Right atrium auricular region (tissue), 2 donors: ENCODE measurements at places on chromosomes 2 and 18.

- peaks cover 21% of the 10 kb centered on the region for H3K4me1 ChIP-seq
- peak overlapping the region; percentile 87 for H3K27ac ChIP-seq
- H3K36me3 ChIP-seq: no peaks in the 10 kb centered on the region
- H3K4me3 ChIP-seq: peak overlapping the region; percentile 66
- peak; percentile 77 for DNase-seq
These were observed 187.4 kb downstream of the ZEB2 start for GRCh38 chr2:144332356-144333142.

DNA sequence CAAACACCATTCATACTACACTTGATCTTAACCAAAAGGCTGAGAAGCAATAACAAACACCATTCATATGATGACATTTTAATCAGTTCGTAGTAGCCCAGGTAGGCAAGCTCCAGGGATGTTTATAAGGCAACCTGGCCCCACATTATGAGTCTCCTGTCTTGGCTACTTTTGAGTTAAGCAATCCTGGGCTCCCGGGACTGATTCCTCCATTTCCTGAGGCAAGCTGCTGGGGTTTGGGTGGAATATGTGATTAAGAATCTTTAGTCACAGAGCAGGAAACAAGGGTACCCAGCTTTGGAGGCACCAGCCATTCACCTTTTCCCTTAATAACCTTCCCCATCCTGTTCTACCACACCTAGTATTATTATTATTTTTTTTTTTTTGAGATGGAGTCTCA lies 24.5 kb upstream of the SPRED2 start:
- no peaks in the 10 kb centered on the region for H3K27me3 ChIP-seq
- no peak overlapping the region for H3K27ac ChIP-seq
- no peaks in the 10 kb centered on the region for H3K36me3 ChIP-seq

DNA sequence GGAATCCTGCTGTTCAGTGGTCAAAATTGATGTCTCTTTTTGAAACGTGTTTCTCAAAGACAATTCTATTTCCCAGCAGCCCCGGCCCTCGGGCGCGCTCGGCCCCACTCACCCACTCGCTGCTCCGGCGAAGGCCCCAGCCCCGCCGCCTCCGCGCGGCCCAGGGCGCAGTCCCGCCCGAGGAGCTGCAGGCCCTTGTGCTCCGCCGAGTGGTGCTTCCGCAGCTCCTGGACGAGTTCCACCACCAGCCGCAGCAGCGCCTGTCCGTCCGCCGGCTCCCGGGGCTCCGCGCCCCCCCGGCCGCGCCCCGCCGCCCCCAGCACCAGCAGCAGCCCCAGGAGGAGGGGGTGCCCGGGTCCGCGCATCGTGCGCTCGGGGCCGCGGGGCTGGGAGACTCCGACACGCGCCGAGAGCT lies 413 bp downstream of the ALKAL2 start:
- DNase-seq: no peak
- no peaks in the 10 kb centered on the region for H3K4me1 ChIP-seq
- peak overlapping the region; percentile 17 for H3K4me3 ChIP-seq
- H3K36me3 ChIP-seq: no peaks in the 10 kb centered on the region
- H3K27me3 ChIP-seq: peaks cover 19% of the 10 kb centered on the region

DNA sequence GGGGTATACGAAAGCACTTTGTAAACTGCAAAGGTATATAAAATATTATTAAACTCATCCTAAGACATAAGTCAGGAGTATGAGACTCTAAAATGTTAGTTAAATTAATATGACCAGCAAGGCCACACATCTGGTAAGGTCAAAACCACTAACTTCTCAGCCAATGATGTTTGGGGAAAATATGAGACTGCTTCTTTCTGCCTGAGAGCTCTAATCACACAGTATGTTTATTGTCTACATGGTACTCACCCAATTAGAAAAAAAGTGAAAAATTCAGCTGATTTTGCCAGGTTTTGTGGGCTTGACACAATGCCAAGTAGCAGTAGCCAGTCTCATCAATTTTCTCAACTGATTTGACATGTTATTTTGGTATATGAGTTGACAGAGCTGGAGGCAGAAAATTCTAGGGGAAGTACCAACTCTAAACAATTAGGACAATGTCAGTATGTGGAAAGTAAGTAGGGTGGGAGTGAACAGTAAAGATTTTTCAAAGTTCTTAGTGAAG lies 87.3 kb downstream of the ALK start:
- DNase-seq: no peak
- no peak overlapping the region for H3K27ac ChIP-seq
- no peaks in the 10 kb centered on the region for H3K4me1 ChIP-seq
- H3K4me3 ChIP-seq: no peak overlapping the region

DNA sequence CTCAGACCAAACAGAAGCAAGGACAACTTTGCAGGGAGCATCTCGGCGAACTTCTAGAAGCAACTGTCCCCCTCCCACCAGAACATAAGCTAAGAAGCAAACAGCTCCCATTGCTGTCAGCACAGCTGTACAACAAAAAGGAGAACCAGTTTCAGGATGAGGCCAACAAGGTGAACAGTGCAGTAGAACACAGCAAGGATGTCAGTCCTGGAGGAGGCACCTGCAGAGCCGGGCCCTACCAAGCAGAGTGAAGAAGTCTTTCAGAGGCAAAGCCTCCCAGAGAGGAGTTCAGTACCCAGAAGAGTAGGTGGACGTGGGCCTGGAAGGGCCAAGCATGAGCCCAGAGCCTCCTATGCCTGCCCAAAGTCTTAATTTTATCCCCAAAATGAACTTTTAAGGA lies 1.0 kb downstream of the PASK start:
- peaks cover 22% of the 10 kb centered on the region for H3K4me1 ChIP-seq
- no peaks in the 10 kb centered on the region for H3K36me3 ChIP-seq
- no peak for DNase-seq
- H3K27ac ChIP-seq: no peak overlapping the region

- H3K36me3 ChIP-seq: peaks cover 41% of the 10 kb centered on the region
- H3K4me3 ChIP-seq: peak overlapping the region; percentile 93
- no peaks in the 10 kb centered on the region for H3K4me1 ChIP-seq
- DNase-seq: no peak
These were observed 694 bp downstream of the UNC50 start for GRCh38 chr2:98608962-98609604.
